ENCODE measurements at places on chromosomes 4 and X.

DNA sequence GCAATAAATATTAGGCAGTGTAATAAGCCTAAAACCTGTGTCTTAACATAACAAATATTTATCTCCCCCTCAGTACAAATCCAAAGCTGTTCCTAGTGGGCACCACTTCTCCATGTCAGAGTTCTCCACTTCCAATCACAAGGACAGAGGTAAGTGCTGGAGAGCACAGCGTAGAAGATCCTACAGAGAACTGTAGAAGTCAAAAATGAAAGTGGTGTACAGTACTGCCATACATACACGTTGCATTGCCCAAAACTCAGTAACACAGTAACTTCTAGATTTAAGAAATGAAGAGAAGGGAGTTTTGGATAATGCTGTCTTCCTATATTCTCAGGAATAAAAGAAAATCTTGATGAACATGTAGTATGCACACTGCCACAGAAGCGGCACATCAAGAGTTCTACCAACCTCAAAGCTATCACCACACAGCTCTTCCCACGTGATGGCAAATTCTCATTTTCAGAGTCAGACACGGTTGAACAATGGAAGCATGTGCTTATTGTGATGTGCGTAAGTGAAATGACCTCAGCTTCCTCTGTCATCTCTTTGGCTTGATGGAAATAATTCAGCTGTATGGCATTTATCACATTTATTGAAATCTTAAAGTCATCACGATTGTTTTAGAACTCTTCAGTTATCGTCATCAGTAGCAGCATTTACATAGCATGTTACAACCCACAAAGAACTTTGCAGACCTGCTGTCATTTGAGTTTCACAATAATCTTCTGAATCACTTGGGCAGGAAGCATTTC, 27.1 kb upstream of the SPANXN4 start:
- no peak for DNase-seq

DNA sequence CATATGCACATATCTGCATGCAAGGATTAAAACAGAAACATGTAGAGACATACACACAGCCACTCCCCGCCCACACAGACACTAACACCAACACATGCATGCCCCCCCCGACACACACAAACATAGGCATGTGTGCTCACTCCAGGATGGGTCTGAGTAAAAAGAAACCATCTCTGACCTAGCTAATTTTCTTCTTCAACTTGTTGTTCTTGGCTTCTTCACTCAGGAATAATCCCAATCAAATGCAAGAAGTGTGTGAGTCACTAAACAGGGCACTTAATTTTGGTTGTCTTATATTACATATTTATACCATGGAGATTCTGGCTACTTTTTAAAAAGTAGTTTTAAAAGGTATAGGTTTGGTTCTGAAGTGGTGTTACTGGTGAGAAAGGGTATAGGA, 28.3 kb downstream of the ENOX2 start:
- DNase-seq, result no peak

- DNase-seq, result no peak
Measured at GRCh38 chrX:110847334-110847733, 51.7 kb upstream of the CHRDL1 start.

DNA sequence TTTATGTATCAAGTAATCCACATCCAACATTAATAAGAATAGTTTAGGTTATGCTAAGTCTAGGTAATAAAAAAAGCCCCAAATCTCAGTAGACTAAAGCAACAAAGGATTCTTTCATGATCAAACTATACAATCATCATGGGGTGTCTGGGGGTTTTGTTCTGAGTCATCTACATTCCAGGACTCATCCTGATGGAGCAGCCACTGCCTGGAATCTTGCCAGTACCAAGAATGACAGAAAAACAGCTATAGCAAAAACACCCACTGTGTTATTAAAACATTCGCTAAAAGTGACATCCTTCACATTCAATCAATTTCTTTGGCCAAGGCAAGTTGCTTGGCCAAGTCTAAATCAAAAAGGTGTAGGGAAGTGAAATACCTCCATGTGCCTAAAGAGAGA, 3.9 kb upstream of the ARHGEF38 start:
- no peak for DNase-seq

- DNase-seq, result no peak
Measured at GRCh38 chr4:142706381-142706780, 139.7 kb downstream of the INPP4B start.

DNA sequence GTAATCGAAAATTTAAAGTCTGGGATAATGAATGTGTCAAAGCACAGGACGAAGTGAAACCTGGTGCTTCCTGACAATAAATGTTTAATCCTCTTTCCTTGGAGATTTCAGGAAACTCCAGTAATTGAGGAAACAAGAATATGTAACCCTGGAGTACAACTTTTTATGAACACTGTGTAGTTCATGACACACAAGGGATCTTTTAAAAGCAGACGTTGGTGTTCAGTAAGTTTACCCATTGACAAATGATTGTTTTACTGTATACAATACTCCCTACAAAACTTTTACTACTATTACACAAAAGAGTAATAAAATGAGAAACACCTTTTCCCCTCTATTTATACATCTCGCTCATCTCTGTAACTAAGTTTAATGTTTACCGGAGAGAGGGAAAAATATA, 312.4 kb downstream of the PPARGC1A start:
- DNase-seq, result no peak

DNA sequence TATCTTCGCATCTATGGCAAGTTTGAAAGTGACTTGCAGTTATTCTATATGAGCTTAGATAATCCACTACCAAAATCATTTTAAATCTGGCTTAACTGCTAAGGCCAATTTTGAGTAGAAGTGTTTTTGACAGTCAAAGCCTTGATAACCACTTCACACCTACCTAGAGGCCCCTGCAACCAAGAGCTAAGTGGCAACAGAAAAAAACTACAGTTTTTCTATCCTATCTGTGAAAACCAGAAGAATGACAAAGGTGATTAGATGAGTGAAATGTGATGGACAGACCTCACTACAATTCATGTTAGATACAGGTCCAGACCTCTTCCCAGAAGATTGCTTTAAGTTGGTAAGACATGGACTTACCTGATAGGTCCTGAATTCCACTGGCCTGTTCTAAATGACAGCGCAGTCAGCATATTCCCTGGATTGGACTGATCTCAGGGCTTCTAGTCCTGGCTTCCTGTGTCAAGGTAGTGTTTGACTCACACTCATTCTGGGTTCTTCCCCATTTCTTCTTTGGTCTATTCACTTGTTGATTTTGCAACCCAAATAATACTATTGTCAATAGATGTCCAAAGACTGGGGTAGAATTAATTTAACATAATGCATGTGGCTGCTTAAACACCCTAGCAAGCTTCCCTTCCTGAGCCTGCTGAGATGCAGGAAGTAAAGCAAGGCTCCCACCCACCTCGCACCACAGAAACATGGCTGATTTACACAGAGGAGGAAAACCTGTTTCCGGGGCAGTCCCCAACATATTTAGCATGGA, 65.1 kb downstream of the PPP3CA start:
- DNase-seq, result no peak

DNA sequence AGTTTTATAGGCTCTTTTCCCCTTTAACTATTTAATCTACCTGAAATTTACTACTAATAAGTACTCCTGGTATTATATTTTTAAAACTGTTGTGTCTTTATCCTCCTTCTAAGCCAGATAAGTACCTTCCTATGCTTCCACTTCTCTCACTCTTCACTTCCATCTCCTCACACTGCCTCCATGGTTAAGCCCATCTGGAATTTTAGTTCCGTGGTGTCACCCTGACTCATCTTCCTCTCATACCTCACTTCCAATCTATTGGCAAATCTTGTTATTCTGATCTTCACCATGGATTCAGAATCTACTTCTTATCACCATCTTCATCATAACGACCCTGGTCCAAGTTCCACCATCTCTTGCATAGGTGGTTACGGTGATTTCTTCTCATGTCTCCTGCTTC, 32.7 kb upstream of the DAPP1 start:
- DNase-seq, result no peak

DNA sequence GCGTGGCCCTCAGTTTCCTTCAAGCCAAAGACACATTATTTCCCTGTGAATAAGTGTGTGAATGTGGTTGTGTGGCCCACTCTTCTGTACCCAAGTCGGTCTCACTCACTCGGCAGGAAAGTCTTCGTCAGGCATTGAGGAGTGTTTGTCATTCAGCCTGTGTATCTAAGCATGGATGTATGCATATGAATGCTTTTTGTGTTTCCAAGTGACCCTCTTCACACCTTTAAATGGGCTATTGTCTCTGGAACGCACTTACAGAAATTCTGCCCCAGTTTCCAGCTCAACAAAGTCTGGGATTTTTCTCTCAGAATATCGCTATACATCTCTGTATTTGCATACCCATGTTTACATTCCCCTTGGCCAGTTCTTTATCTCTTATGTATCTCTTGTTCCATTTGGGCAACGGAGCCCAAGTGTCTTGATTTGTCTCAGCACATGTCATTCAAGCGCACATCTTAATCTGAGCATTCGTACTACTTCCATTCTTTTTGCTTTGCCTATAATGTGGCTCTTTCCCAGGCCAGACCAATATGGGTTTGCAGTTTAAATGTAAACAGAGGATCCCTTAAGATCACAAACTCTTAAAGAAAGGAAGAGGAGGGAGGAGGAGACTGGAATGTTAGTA, 4.8 kb downstream of the BCOR start:
- DNase-seq, result no peak

DNA sequence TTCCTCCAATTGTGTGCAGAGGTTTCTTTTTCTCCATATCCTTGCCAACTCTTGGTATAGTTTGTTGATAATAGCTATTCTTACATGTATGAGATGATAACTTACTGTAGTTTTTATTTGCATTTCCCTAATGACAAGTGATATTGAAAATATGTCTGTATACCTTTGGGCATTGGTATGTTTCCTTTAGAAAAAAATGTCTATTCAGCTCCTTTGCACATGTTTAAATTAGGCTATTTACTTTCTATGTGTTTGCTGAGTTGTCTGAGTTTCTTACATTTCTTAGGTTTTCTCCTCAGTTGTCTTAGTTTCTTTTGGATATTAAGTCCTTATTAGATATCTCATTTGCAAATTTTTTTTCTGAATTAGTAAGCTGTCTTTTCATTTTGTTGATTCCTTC, 487.3 kb upstream of the EPHA5 start:
- no peak for DNase-seq

GRCh38 chr4:8637456-8637984, 45.0 kb downstream of the CPZ start:
- DNase-seq, result no peak

Measured in NCI-H226 (cell line).